Femur (tissue), 1 donor: ENCODE measurements at places on chromosomes 16 and 17.

- DNase-seq: no peak
Observed at GRCh38 chr16:63323055-63323454, 1286.8 kb upstream of the CDH8 start.

- DNase-seq: no peak
Observed at GRCh38 chr17:60863892-60864707, 186.4 kb downstream of the BCAS3 start.

- no peak for DNase-seq
Observed at GRCh38 chr17:27338536-27338985, 44.6 kb downstream of the WSB1 start.

- no peak for DNase-seq
Observed at GRCh38 chr16:9151597-9151996, 60.2 kb downstream of the HAPSTR1 start.

GRCh38 chr16:85211271-85211801 lies 99.1 kb upstream of the CIBAR2 start:
- DNase-seq: no peak

GRCh38 chr17:44417553-44417952 lies 28.1 kb upstream of the ITGA2B start:
- no peak for DNase-seq

DNA sequence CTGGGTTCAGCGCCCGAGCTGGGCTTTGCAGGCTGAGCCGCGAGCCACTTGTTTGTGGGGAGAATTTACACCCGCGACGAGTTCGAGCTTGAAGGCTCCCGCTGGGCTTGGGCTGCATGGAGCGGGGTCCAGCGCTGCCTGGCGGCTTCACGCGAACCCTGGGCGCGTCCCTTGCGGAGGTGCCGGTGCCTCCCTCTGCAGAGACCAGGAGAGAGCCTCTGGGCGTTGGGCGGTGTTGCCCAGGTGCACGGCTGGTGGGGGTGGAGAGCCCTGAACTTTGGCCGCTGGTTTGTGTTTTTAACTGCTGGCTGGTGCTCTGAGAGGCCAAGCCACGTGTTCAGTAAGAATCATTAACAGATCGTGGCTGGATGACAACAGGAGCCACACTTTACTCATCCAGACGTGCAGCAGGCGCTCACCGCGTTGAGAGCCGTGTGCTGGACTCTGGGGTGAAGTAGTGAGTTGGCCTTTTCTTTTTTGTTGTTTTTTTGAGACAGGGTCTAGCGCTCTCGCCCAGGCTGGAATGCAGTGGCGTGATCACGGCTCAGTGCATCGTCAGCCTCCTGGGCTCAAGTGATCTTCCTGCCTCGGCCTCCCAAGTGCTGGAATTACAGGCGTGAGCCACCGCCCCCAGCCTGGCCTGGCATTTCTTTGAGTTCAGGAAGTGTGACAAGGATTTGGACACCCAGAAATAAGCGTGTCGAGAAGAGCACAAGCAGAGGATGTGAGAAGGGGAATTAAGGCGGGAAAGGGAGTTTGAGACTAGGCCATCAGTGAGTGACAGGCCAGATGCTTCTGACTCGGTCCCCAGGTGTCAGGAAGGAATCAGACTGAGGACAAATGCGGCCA lies 827 bp downstream of the CDK10 start:
- no peak for DNase-seq

- DNase-seq: peak; percentile 30
Observed at GRCh38 chr16:53600126-53600525, 97.1 kb upstream of the AKTIP start.

DNA sequence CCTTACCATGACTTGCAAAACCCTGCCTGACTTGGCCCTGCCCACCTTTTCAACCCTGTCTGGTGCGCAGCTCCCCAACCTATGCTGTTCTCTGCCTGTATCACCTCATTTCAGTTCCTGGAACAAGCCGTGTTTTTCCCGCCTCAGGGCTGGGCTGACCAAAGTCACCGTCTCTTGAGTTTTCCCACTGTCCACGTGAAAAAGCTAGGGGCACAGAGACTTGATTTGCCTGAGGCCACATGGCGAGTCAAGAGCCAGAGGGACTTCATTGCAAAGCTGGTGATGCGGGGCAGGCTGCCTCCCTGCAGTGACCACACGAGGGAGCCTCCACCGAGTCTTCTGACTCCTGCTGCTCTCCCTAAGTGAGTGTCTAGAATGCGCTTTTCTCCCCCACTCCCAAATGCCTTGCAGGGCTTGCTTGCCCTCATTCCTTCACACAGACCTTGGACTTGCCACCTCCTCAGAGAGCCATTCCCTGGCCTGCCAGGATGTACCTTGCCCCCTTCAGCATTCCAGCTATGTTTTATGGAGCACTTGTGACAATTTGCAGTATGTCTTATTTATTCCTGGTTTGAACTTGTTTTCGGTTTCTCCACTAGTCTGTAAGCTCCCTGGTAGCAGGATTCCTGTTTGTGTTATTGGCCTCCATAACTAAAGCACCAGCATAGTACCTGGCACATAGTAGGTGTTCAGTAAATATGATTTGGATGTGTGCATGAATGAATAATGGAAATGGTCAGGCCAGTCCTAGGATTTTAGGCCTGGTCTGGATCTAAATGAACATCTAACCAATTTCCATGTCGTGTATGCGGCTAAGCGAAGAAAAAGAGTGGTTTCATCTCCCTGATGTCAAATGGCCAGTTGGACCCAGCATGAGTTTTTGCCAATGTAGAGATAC lies 252.3 kb downstream of the SNX29 start:
- peak; percentile 68 for DNase-seq

- DNase-seq: no peak
Observed at GRCh38 chr17:66627985-66628384, 206.9 kb upstream of the CACNG5 start.

DNA sequence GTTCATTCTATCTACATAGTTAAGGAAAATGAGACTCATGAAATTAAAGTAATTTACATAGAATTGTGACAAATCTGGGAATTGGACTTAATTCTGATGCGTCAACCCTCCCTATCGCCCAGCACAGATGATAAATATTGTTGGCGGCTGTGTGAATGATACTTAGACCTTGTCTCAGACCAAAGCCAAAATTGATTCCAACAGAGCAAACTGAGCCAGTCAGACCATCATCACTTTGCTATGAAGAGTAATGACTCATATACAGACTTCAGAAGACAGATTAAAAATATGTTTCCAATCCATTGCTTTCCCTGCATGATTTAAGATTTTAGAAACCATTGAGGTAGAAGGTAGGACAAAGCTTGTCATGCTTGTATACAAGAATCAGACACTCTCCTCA lies 1156.7 kb upstream of the CDH8 start:
- DNase-seq: peak; percentile 17

GRCh38 chr16:86510465-86511261 lies at the start of gene FOXF1:
FOXF1 (plus strand) TSS chr16:86510527; CDS start chr16:86510570, 43 bp downstream.
- DNase-seq: no peak

DNA sequence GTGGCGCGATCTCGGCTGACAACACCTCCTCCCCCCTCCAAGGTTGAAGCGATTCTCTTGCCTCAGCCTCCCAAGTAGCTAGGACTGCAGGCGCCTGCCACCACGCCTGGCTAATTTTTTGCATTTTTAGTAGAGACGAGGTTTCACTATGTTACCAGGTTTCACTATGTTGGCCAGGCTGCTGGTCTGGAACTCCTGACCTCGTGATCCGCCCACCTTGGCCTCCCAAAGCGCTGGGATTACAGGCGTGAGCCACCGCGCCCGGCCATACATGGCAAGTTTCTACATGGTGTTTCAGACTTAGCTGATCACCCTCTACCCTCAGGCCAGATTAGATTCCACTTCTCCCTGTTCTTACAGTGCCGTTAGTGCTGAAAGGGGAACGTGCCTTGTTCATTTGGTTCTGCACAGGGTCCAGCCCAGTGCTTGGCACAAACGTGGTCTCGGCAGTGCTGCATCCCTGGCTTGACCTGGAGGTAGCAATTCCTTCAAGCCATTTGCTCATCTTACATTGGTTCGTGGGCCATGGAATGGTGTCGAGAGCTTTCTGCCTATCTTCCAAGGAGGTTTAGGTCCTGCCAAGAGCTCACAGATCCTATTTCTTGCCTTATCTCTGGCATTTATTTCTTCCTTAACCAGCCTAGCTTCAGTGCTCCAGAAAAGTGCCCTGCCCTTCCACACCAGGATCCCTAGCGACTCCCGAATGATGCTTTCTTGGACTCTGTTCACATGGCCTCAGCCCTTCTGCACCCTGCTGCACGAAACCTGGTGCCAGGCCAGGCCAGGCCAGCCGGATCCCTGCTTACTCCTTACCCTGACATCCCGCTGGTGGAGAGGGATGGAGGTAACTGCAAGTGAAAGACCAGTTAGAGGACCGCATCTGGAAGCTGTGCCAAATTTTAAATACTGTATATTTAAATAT lies 14.8 kb upstream of the AURKB start:
- DNase-seq: peak; percentile 38

DNA sequence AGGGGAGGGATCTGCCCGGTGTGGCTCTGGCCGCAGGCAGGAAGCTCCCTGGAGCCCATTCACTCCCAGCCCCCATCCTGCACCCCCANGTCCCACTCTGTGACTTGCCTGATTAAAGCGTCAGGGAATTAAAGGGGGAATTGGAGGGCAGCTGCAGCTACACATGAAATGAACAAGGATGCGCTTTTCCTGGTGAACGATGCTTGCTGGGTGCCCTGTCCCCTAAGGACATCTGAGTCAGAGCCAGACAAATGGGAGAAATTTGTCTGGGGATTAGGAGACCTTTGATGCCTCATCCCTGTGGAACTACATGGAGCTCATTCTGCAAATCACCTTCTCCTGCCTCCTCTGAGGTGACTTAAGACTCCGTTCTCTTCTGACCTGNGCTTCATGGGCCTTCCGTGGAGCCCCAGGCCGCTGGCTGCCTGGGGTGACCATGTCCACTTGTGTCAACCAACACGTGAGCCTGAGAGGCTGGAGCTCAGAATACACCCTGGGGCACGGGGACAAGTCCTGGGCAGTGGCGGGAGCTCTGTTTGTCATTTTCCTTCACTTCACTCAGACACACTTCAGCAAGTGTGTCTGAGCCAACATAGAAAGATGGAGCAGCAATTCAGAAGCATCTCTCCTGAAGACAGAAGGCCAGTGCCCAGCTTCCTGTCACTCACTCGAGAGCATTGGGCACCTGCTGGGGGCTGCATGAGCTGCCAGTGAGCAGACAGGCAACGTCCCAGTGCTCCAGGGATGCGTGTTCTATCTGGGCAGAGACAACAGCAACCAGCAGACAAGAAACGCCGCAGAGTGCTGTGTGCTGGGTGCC lies 54.1 kb downstream of the METRNL start:
- DNase-seq: peak; percentile 9

- no peak for DNase-seq
Observed at GRCh38 chr16:13982451-13982850, 62.5 kb downstream of the ERCC4 start.

DNA sequence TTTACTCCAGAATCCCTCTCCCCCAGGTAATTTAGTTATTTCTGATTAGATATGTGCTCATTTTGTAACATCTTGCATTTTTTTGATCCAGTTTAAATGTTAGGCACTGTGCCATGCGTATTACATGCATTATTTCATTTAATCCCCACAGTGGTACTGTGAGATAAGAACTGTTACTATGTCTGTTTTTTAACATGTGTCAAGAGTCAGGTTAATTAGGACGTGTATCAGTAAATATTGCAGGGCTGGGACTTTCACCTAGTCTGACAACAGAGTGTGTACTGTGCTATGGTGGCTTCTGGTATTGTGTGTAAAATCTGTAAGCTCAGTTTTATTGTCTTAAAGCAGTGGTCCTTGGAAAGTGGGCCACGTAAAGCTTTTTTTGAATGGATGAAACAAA lies 10.6 kb downstream of the RSPRY1 start:
- DNase-seq: no peak

- no peak for DNase-seq
Observed at GRCh38 chr17:43363926-43364285, 34.9 kb upstream of the ARL4D start.

DNA sequence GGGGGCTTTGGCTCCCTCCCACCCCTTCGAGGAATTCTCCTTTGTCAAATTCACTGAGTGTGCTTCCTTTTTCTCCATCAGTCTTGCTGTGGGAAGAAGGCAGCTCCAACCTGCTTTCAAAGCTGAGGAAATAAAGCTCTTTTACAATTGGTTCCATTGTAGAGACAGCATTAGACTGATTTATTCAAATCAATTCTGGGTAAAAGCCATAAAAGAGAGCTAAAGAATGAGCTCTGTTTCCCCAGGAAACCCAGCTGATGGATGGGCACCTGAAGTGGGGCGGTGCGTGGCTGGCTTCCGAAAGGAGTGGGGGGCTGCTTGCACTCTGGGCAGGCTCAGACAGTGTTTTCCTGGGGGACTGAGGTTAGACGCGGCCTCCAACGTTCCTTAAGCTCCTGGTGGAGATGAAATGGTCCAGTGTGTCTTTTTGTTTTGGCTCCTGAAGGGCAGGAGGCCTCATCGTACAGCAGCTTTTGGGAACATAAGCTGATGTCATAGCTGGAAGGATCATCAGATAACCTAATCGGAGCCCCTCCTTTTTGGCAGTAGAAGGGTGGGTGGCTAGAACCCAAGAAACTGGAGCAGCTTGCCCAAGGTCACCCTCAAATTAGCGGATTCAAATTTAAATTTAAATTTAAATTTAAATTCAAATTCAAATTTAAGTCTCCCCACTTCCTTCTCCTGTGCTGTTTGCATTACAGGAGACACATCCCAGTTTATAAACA lies 128.5 kb upstream of the EEF2KMT start:
- DNase-seq: no peak

GRCh38 chr17:50550661-50551432 lies 3.9 kb downstream of the SPATA20 start:
- peak; percentile 90 for DNase-seq

DNA sequence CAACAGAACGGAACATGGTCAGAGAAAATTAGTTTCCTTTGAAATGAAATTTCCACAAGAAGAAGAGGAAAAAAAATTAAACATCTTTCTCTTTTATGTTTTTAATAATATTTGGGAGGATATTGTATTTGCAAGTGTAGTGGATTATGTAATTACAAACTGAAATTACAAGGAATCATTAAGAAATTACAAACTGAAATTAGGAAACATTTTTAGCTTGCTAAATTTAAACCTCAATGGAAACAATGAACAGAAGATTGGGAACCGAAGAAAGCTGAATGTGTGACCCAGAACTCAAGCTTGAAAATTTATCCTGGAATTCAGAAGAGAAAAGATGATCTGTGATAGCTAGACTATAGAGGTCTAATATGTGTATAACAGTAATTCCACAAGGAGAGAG lies 4.4 kb upstream of the PIK3R5 start:
- no peak for DNase-seq

- no peak for DNase-seq
Observed at GRCh38 chr17:30796016-30796415, 28.5 kb downstream of the CRLF3 start.
